ENCODE measurements at places on chromosomes 3 and 15. TPM values are rescaled to one million over a fixed set of nuclear protein-coding genes. Genes with fewer than 3 reads are reported as not detected.

The SERINC4 gene
- not detected for total RNA-seq

The KIF7 gene
- total RNA-seq, result 0.21 TPM

The SLC25A20 gene
- total RNA-seq, result 2.2 TPM

The HEXA gene
- 70.2 TPM for total RNA-seq

The NOX5 gene
- total RNA-seq, result not detected

The ANKUB1 gene
- not detected for total RNA-seq
